ENCODE measurements at places on chromosomes 1 and 21.

GRCh38 chr1:185966471-185966870, 232.3 kb downstream of the HMCN1 start:
- no peak for DNase-seq

DNA sequence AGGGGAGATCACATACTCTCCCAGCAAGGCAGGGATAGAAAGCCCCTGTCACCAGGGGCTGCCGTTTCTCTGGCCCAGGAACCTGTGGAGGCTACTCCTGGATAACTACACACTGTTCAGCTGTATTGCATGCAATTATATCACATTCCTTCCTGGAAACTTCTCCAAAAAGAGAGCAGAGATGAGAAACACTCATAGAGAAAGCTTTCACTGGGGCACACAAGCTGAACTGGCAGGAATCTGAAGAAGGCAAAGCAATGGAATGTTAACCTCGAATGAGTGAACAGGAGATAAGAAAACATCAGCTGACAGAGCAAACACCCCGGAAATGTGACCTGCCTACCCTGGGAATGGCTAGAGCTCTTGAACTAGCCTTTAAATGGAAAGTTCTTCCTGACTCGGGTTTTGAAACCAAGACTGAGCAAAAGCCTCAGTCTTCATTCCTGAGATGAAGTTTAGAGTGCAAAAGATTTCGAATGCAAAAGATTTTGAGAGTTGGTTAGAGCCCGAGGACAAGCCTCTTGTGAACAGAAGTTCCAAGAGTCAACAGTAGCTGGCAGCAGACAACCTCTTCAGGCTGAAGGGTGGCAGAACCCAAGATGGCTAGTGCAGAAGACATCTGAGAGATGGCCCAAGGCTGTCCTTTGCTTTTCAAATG, 32.3 kb downstream of the CCN1 start:
- peak; percentile 32 for DNase-seq

DNA sequence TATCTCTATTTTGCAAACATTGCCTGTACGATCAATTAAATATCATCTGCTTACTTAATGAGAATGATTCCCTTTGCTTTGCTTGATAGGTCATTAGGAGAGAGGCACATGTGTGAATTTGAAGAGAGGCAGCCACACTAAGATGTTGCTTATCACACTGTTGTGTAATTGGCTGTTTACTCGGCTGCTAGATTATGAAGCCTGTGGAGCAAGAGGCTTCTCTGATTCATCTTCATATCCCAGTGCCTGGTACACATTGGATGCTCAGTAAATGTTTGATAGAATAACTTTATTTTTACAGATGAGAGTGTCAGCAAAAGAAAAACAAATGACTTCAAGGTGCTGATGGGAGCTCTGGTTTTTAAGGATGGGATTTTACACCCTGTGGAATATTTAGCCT, 156.2 kb upstream of the C8B start:
- DNase-seq = no peak

GRCh38 chr1:192224846-192225245, 66.6 kb downstream of the RGS18 start:
- no peak for DNase-seq

DNA sequence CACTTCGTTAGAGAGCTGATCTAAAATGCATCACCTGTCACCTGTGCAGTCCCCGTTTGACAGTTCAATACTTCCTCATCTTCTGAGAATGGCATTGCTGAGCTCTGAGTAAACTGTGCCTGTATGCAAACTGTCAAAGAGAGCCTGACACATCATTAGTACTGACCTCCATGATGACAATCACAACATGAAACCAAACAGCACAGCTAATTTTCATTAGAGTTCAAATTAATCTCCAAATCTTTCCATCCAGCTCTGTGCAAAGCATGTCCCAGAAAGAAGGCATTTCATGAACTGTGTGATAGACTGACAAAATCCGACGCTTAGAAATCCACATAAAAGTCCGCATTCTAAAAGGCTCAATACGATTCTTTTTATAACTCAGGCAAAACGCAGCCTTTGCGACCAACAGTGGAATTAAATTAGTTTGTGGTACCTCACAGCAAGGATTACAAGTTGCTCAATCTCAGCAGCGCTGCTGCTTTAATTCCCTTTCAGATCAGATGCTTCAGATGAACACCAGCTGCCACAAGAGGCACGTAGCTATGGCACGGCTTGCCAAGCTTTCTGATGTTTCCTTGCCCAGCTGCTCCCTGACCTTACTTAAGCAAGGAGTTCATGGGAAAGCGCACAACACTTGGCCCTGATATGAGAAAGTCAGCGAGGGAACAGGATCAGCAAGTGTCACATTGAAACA, 765.5 kb upstream of the PRMT6 start:
- DNase-seq = no peak

DNA sequence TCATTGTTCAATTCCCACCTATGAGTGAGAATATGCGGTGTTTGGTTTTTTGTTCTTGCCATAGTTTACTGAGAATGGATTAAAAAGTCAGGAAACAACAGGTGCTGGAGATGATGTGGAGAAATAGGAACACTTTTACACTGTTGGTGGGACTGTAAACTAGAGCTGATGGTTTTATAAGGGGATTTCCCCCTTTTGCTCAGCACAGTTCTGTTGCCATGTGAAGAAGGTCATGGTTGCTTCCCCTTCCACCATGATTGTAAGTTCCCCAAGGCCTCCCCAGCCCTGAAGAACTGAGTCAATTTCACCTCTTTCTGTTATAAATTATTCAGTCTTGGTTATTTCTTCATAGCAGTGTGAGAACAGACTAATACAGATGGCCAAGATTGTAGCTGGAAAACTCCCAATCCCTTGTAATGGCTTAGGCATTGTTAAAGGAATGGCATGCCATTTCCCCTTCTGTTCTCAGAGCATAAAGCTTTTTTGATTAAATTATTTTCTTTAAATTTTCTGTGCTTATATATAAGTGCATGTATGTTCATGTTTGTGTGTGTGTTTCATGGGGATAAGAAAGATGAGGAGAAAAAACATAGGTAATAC, 144.8 kb downstream of the BACH1 start:
- DNase-seq = no peak

DNA sequence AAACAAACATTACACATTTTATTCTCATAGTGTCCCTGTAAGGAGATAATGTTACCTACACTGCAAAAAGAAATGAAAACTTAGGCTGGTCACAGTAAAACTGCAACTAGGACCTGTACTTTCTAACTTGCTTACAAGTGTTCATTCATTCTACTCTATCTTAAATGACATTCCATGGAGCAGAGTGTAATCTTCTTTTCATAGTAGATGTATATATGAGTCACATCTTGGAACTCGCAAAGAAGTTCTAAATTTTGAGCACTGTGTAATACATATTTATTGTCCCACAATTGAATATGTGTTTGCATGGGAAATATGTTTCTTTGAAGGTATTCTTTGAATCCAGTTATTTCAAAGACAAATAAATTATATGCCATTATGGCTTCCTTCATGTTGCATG, 1258.5 kb upstream of the ADGRL2 start:
- DNase-seq = no peak

- no peak for DNase-seq
Observed at GRCh38 chr1:228448372-228448771, 31.7 kb upstream of the TRIM17 start.

GRCh38 chr1:248189026-248189425, 8.0 kb upstream of the OR2M3 start:
- DNase-seq = no peak

GRCh38 chr1:172704001-172704400, 45.1 kb downstream of the FASLG start:
- no peak for DNase-seq

All from skin of body (tissue), 3 donors.